ENCODE measurements at places on chromosomes 3 and 15.

- peaks cover 68% of the 10 kb centered on the region for H3K27me3 ChIP-seq
- no peak overlapping the region for H3K27ac ChIP-seq
- no peaks in the 10 kb centered on the region for H3K36me3 ChIP-seq
- no peak overlapping the region for H3K4me3 ChIP-seq
- no peak for DNase-seq
- H3K4me1 ChIP-seq = no peaks in the 10 kb centered on the region
These were observed 11.4 kb upstream of the RASGRF1 start for GRCh38 chr15:79101866-79102581.

DNA sequence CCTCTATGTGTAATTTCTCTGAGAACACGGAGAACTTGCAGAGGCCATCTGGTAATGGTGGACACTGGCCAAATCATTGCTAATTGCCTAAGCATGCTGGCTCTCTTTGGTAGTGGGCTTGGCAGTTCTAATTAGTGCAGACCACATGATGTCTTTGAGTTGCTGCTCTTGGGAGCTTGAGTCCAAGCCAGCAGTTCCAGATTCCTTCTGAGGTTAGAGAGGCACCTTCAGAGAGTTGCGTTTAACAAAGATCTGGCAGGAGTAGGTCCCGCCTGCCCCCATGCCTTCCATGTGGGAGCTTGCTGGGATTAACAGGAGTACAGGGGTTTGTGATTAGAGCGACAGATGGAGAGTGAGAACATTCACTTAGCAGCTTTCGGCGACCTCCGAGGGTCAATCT is 449.0 kb upstream of the LMCD1 start:
- H3K27ac ChIP-seq = no peak overlapping the region
- no peak for DNase-seq
- H3K36me3 ChIP-seq = no peaks in the 10 kb centered on the region
- no peaks in the 10 kb centered on the region for H3K4me1 ChIP-seq
- no peak overlapping the region for H3K4me3 ChIP-seq

DNA sequence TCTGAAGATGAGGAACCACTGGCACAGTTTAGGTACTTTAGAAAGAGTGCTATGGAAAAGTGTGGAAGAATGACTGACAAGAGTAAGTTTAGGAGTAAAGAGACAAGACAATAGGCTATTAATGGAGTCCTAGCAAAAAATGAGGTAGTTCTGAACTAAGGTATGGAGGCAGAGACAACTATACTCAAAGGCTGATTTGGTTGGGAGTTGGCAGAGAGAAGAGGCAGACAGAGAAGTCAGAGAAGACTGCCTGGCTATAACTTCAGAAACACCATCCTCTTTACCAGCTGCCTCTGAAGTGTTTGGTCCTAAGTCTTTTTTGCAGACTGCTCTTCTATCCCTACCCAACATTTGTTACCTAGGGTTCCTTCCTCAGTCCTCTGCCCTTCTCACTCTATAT is 19.2 kb downstream of the DYNC1LI1 start:
- no peak overlapping the region for H3K4me3 ChIP-seq
- no peak for DNase-seq
- peaks cover 6% of the 10 kb centered on the region for H3K4me1 ChIP-seq
- no peaks in the 10 kb centered on the region for H3K27me3 ChIP-seq
- H3K27ac ChIP-seq = peak overlapping the region; percentile 47
- peaks cover 4% of the 10 kb centered on the region for H3K36me3 ChIP-seq

- H3K4me3 ChIP-seq = no peak overlapping the region
- H3K27ac ChIP-seq = no peak overlapping the region
- H3K36me3 ChIP-seq = no peaks in the 10 kb centered on the region
- DNase-seq = no peak
These were observed 767.1 kb downstream of the NTRK3 start for GRCh38 chr15:87489456-87489855.

DNA sequence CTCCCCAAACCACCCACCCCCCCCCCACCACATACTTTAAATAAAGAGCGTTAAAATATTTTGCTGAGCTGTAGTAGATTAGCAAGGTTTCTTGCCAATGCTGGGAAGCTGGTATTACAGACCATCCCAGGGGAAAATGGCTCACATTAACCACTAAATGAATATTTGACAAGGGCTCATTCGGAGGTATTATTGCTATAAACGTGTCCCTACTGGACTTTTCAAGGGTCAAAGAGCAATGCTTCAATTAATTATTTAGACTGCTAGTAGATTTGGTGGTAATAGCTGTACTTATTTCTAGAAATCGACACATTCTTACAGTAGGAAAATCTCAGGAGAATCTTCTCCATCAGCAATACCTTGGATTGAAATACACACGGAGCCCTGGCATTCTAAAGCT is 5.2 kb downstream of the SOX2 start:
- no peak overlapping the region for H3K4me3 ChIP-seq
- peaks cover 6% of the 10 kb centered on the region for H3K4me1 ChIP-seq
- H3K27me3 ChIP-seq = peaks cover 44% of the 10 kb centered on the region
- no peaks in the 10 kb centered on the region for H3K36me3 ChIP-seq
- H3K27ac ChIP-seq = no peak overlapping the region
- DNase-seq = no peak

GRCh38 chr3:169629895-169630294 is 33.6 kb downstream of the MECOM start:
- H3K4me3 ChIP-seq = no peak overlapping the region
- no peaks in the 10 kb centered on the region for H3K4me1 ChIP-seq
- H3K36me3 ChIP-seq = no peaks in the 10 kb centered on the region
- no peak overlapping the region for H3K27ac ChIP-seq
- no peak for DNase-seq

DNA sequence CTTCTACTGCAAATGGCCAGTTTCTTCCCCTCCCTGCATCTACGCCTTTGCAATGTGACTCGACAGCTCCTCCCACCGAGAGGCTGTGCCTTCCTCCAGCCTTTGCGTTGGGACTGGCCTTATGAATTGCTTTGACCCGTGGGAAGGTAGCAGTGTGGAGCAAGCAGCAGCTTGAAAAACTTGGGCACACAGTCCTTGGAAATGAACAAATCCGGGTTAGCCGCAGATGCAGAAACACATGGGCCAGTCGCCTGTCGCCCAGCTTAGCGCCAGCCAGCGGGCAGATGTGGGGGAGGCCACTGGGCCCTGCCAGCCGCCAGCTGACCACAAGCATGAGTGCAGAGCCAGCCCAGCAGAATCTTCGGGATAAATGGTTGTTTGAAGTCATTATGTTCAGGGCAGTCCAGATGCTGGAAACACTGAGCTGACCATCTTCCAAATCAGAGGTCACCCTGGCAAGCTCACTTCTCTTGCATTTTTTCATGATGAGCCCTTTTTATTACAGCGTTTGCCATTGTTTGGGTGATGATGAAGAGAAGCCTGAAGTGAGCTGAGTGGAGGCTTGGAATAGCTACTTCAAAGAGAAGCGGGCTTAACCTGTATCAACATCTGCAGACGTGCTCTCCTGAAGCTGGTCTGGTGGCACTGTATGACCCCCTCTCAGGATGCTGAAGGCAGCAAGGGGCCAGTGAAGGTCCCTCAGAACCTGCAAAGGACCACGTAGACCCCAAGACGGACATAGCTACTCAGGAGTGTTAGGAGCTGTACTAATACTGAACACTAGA is 9.8 kb downstream of the SELENOS start:
- H3K27me3 ChIP-seq = no peaks in the 10 kb centered on the region
- H3K36me3 ChIP-seq = peaks cover 40% of the 10 kb centered on the region
- H3K4me3 ChIP-seq = peak overlapping the region; percentile 23

DNA sequence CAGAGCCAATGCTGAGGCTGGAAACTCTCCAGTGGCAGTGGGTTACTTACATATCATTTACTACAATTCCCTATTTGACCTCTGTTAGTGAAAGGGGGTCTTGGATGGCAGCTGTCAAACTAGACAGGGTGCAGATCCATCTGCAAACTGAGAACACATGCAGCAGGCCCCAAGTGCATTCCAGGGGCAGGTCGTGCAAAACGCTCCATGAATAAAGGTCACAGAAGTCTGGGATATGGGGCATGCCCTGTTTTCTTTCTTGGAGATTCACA is 25.0 kb upstream of the RAD18 start:
- no peaks in the 10 kb centered on the region for H3K27me3 ChIP-seq
- H3K36me3 ChIP-seq = no peaks in the 10 kb centered on the region
- H3K4me1 ChIP-seq = no peaks in the 10 kb centered on the region
- no peak overlapping the region for H3K27ac ChIP-seq
- DNase-seq = no peak

DNA sequence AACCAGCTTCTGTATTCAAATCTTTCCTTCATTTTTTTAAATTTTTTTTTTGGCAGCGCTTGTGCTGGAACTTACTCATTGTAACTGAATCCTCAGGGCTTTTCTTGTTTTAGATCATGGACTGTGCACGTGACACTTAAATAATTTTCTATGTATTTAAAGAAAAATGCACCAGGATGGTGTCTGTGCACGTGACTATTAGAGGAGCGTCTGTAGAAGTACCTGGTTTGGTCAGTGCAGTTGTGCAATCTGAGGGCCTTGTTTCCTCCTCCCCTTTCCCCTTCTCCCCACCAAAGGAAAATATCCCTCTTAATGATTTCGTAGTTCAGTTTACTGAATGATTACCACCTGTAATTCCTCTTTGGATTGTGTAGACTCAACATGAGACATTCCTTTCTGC is 31.3 kb downstream of the EDEM1 start:
- H3K27ac ChIP-seq = no peak overlapping the region
- H3K27me3 ChIP-seq = no peaks in the 10 kb centered on the region
- DNase-seq = no peak
- H3K4me3 ChIP-seq = no peak overlapping the region
- peaks cover 45% of the 10 kb centered on the region for H3K36me3 ChIP-seq

DNA sequence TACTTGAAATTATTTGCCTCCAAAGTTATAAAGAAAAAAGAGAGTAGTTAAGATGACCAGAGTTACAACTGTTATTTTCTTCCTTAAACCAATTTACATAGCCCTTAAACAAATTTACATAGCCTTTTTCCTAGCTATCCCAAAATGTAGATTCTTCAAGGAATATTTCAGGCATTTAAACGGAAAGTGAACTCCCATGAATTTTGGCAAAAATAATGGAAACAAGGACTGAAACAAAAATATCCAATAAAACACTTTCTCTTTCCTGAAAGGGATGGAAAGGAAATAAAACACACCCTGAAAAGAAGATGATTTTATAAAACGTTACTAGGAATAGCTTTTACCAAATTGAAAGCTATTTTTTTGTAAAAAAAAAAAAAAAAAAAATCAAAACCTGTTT is 418.6 kb downstream of the FOXP1 start:
- no peak for DNase-seq
- H3K27me3 ChIP-seq = no peaks in the 10 kb centered on the region
- peaks cover 9% of the 10 kb centered on the region for H3K4me1 ChIP-seq
- H3K27ac ChIP-seq = no peak overlapping the region

DNA sequence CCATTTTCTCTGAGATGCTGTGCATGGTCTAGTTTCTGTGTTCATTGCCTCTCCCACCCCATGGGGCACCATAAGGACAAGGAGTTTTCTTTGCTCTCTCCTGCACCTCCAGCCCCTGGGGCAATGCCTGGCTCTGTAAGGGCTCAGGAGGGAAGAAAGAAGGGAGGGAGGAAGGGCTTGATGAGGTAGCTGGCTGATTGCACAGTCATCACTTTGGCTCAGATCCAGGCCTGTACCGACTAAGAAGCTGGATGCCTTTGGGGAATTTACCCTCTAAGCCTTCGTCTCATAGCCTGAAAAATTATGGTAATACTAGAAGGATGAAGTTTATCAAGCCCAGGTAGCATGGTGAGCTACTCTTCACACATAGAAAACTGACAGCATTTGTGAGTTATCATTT is 382.9 kb downstream of the GABRG3 start:
- no peak overlapping the region for H3K4me3 ChIP-seq
- no peak overlapping the region for H3K27ac ChIP-seq
- DNase-seq = no peak
- H3K4me1 ChIP-seq = no peaks in the 10 kb centered on the region

DNA sequence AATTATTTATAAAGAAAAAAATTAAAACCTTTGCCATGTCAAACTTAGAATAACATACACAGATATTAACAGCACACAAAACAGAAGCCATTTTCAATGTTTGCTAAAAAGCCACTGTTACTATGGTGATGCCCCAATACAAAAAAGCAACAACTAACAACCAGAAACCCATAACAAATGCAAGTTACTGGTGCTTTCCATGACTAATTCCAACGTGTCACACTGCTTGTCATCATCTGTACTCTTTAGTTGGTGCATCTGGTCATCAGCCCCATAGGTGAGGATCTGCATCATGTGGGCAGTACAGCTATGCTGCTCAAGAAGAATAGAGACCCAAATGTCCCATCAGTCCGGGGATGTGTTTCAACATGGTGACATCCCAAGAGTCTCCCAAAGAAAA is 52.8 kb downstream of the ATP8B4 start:
- peak; percentile 95 for DNase-seq
- no peaks in the 10 kb centered on the region for H3K4me1 ChIP-seq
- H3K27me3 ChIP-seq = no peaks in the 10 kb centered on the region
- H3K36me3 ChIP-seq = no peaks in the 10 kb centered on the region
- no peak overlapping the region for H3K27ac ChIP-seq

DNA sequence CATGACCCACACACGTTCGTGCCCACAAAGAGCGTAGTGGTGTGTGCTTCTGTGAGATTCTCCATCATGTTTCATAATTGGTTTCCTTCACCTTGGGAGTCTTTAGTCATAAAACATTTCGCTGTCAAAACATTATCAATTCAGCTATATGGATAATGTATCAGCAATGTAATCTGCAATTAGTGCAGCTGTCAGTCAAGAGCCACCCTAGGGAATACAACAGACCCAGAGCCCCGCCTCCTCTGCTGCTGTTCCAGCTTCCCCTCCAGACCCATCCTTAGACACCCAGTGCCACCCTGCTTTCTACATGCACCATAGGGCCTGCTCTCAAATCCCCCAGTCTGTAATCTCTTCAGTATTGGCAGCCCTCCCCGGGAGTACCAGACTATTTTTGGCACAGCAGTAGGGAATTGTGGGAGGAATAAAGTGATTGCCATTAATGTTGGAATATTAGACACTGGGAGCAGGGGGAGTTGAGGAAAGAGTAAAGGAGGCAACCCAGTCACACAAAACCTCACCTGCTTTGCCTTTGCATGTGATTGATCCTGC is 31.5 kb upstream of the C3orf80 start:
- H3K4me1 ChIP-seq = no peaks in the 10 kb centered on the region
- H3K4me3 ChIP-seq = no peak overlapping the region
- H3K27ac ChIP-seq = no peak overlapping the region

GRCh38 chr15:39088156-39088555 is 492.7 kb upstream of the THBS1 start:
- no peaks in the 10 kb centered on the region for H3K36me3 ChIP-seq
- H3K4me1 ChIP-seq = peaks cover 4% of the 10 kb centered on the region
- H3K27ac ChIP-seq = no peak overlapping the region

DNA sequence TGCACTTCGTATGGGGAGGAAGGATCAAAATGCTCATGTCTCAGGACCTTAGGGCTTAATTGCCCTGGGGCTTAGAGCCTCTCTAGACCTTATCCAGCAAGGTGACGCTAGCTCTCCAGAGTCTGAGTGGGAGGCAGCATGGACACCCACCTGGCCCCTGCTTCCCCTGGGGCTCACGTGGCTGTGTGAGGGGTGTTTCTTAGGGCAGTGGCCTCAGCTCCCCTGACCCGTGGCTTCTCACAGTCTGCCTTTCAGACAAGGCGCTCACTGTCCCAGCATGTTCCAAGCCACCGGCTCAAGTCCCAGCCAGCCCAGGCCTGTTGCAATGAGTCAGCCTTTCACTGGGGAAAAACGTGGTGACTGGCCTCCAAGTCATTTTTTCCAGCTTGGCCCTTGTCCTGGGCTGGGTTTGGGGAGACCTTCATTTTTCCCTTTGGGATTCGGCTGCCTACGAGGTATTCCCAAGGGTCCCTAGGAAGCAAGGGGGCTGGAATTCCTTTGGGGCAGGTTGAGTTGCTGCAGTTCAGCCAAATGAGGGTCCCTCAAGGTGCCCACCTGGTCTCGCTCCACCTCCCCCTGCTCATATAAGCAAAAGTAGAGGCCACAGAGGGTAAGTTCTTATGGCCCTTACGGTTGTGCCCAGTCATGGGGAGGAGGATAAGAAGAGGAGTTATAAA is 15.7 kb downstream of the BHLHE40 start:
- peak; percentile 97 for DNase-seq
- no peaks in the 10 kb centered on the region for H3K36me3 ChIP-seq

Measured in mesenchymal stem cell (in vitro differentiated cells and primary cell).